Astrocyte (in vitro differentiated cells and primary cell): ENCODE measurements at places on chromosomes 13 and 19.

- no peak for DNase-seq
Measured at GRCh38 chr13:113176280-113176679, 17.8 kb downstream of the PROZ start.

DNA sequence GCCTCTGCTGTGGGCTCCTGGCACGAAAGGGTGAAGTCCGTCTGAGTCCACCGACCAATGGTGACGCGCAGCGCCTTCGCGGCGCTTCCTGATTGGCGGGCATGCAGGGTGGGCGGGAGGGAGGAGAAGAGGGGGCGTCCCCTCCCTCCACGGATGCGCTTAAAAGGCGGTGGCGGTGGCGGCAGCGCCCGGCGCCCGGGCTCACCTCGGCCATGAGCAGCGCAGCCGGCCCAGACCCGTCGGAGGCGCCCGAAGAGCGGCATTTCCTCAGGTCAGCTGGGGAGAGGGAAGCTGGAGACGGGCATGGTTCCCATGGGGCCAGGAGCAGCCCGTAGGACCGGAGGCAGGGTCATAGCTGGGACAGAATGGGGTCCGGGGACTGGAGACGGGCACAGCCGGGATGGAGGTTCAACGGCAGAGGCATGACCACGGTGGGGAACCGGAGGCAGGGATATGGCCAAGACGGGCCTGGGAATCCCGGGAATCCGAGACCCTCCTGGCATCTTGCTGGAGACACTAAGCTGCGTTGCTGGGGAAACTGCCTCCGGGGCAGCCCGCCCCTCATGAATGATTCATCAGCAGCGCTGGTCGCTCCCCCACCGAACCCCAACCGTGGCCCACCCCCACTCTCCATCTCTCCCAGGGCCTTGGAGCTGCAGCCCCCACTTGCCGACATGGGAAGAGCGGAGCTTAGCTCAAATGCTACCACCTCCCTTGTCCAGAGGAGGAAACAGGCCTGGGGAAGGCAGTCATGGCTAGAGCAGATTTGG lies at the start of gene YJEFN3:
Gene YJEFN3, plus strand, starts transcription at position 191 of the 770 bp plus-strand sequence. Its CDS starts 22 bp downstream, at position 213.
- DNase-seq, result peak; percentile 32

GRCh38 chr19:2536461-2536860 lies 60.5 kb downstream of the GADD45B start:
- DNase-seq, result no peak

DNA sequence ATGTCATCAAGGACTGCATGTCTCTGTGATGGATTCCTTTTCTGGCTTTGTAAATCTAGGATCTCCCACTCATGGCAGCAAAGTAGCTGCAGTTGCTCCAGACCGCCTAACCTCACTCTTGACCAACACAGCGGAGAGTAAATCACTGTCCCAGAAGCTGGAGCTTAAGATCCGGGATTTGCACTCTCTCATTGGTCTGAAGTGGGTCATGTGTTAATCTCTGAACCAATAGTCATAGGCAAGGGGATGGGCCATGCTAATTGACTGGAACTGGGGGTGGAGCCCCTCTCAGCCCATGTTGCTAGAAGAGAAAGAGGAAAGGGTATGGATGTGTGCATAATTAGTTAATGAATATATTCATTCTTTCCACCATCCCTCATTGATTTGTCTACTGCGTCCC lies 34.0 kb downstream of the VAV1 start:
- DNase-seq, result no peak

DNA sequence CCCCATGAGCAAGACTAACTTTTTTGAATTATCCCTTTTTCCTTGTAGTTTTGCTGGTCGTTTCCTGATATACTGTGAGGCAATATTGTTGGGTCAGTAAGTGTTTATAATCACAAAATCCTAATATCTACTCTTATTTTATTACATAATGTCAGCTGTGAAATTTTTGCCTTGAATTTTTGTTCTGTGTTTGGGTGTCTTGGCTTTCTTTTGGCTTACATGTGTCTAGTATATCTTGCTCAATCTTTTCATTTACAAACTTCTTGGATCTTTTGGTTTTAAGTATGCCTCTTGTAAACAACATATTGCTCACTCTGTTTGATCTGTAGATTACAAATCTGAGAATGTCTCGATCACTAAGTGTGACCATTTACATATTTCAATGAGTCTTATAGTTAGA lies 330.3 kb upstream of the ARGLU1 start:
- DNase-seq, result no peak

DNA sequence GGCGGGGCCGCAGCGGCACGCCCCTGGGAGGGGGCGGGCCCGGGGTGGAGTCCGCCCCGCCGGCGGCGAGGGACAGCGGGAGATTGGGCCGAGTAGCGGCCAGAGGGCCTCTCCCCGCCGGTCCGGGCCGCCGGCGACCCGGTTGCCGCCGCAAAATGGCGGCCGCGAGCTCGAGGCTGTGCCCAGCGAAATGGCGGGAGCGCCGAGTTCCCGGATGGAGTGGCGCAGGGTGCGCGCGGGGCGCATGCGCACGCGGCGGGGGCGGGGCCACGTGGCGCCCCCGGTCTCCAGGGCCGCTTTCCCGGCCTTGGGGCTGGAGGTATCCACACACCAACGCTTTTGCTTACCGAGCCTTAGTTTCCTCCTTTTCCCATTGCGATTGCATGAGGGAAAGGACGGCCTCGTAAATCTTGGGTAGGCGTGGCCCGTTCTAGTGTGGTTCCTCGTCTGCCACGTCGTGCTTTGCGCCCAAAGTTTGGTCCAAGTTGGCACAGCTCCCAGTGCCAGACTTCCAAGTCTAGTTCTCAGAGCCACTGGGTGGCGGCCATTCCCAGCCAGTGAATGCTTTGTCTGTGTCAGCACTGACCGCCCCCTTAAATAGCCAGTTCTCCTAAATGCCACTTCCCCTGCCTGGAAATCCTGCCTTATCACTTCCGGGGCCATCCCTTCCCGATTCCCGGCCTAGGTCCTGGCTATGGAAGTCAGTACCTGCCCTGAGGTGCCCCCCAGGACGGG lies 513 bp downstream of the CIRBP start:
- peak; percentile 82 for DNase-seq

GRCh38 chr19:14048443-14049153 lies 13.3 kb downstream of the PALM3 start:
- DNase-seq, result no peak

DNA sequence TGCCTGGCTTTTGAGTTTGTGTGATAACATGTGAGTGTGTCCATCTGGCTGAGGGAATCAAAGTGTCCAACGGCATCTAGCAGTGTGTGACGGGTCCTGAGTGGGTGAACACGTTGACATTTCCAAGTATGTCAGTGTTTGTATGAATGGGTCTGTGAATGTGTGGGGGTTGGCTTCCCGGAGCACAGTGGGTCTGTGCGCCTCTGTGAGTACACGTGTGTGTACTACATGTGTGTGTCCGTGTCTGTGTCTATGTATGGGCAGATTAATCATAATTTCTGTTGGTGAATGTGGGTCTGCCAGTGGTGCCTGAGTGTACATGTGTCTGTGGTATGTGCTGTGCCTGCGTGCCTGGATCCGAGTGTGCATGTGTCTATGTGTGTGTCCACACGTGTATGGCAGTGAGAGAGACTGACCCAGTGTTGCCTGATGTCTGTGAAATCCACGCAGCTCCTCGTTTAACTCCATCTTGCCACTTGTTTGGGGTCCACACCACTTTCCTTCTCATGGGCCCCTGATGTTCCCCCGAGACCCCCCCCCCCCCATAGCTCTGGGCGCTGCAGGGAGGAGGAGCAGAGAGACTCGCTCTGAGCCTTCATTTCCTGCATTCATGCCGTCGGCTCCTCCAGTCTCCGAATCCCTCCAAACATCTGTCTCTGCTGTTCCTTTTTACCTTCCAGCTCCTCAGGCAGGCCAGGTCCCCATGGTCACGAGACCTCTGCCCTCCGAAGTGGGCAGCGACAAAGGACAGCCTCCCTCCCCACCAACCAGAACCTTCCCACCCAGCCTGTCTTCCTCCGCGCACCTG lies 5.3 kb downstream of the CCDC8 start:
- no peak for DNase-seq

GRCh38 chr13:109494925-109495369 lies 291.4 kb downstream of the IRS2 start:
- peak; percentile 81 for DNase-seq

GRCh38 chr13:89980896-89981295 lies 1366.6 kb upstream of the MIR17HG start:
- DNase-seq, result no peak

GRCh38 chr19:48108997-48109782 lies 1.4 kb downstream of the PLA2G4C start:
- DNase-seq, result no peak

DNA sequence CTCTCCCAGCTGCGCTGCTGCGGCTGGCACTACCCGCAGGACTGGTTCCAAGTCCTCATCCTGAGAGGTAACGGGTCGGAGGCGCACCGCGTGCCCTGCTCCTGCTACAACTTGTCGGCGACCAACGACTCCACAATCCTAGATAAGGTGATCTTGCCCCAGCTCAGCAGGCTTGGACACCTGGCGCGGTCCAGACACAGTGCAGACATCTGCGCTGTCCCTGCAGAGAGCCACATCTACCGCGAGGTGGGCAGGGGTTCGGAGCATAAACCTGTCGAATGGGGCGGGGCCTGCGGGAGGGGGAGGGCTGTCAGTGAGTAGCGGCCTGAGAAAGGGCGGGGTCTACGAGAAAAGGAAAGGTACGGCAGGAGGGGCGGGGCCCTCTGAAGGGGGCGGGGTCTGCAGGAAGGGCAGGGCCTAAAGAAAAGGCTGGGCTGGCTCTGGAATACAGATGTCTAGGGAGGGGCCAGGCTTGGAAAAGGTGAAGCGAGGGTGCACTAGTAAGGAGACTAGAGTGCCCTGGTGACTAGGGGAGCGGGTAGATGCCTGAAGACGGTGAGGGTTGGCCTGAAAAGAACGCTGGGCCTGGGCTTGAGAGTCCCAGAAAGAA lies 3.6 kb downstream of the CD37 start:
- peak; percentile 16 for DNase-seq

DNA sequence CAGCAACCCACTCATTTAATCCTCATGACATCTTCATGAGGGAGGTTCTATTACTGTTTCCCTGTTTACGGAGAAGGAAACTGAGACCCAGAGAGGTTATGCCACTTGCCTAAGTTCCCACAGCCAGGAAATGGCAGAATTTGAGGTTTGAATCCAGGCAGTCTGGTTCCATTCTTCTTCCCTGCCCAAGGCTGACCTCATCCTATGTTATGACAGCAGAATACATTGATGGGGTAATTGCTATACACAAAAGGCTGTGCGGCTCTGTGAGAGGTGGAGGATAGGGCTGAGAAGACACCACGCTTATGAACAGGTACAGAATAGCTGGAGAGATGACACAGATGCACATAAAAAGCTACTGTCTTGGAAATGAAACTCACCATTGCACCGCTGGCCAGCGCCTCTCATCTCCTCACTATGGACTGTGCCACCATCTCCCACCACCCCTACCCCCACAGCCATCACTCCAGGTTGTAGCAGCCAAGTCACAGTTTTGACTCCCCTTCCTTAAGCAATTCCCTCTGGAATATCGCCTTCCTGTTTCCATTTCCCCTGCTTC lies 11.5 kb downstream of the MAG start:
- DNase-seq, result no peak

GRCh38 chr13:27374650-27375049 lies 49.8 kb upstream of the GTF3A start:
- DNase-seq, result peak; percentile 71

GRCh38 chr13:32032759-32033158 lies 1.2 kb downstream of the FRY start:
- no peak for DNase-seq

- no peak for DNase-seq
Measured at GRCh38 chr19:32828139-32828538, 41.4 kb downstream of the SLC7A9 start.

DNA sequence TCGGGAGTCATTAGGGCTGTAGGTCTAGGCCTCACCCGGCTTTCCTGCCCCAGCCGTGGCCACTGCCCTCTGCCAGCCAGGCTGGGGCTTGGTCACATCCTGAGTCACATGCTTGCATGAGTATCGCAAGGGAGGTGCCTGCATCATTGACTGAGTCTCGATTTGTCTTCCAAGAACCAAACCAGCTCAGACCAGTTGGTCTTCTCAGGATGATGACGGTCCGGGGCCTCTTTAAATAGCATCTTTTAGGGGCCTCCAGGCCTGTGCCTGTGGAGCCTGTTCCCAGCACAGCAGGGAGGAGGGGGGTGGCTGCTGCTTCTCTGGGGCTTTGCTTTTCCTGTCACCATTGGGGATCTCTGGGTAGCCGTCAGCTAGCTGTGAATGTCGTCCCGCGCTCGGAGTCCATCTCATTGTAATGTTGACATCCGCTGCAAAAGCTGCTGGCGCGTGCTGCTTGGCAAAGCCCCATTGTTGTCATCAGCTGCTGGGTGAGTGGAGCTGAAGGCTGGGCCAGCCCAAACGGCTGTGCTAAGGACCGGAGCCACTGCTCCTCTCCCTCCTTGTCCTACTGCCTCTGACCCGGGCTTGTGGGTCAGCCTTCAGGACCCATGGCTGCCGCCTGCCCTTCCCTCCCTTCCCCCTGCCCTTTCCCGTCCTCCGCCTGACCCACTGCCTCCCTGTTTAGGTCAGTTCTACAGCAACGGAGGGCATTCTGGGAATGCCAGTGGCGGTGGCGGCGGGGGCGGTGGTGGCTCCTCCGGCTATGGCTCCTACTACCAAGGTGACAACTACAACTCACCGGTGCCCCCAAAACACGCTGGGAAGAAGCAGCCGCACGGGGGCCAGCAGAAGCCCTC lies 14.3 kb upstream of the QTRT1 start:
- peak; percentile 44 for DNase-seq

DNA sequence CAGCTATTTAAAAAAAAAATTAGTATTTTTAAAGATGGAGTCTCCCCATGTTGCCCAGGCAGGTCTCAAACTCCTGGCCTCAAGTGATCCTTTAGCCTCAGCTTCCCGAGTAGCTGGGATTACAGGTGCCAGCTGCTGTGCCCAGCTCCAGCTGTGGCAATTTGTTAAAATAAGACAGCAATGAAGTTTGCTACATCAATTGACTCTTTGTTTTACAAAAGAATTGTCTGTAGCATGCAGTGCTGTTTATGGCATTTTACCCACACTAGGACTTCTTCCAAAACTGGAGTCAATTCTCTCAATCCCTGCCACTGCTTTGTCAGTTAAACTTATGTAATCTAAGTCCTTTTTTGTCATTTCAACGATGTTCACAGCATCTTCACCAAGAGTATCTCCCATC lies 49.3 kb downstream of the NDFIP2 start:
- DNase-seq, result no peak

GRCh38 chr13:22700246-22700887 lies 480.4 kb upstream of the SGCG start:
- no peak for DNase-seq

GRCh38 chr13:109985871-109986450 lies 199.6 kb upstream of the IRS2 start:
- DNase-seq, result no peak

DNA sequence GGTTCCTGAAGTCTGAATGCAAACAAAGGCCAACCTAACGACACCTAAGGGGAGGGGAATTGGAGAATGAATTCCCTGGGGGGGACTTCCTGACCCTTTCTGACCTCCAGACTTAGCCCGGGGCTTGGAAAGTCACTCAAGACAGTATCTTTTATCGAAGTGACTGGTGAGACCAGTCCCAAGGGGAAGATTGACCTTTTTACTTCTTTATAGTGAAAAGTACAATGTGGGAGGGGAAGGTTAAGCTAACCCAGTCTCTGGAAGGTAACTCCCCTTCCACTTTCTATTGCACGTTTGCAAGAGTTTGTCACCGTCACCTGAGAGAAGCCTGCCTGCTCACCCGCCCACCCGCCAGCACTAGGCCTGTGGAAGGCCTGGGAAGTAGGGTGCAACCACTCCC lies 111.9 kb downstream of the EFNB2 start:
- DNase-seq, result no peak

- no peak for DNase-seq
Measured at GRCh38 chr13:81381560-81381959, 1040.6 kb upstream of the SPRY2 start.

GRCh38 chr19:41405776-41406175 lies 8.2 kb downstream of the BCKDHA start:
- no peak for DNase-seq
